ENCODE measurements at places on chromosomes 1 and 21. TPM values are rescaled to one million over a fixed set of nuclear protein-coding genes. Genes with fewer than 3 reads are reported as not detected.
A peak's percentile ranks its signal among the peaks of the same experiment; 100 is the strongest.

- H3K4me3 ChIP-seq: no peak overlapping the region
- DNase-seq: no peak
- no peaks in the 10 kb centered on the region for H3K36me3 ChIP-seq
- H3K27me3 ChIP-seq: no peaks in the 10 kb centered on the region
Measured at GRCh38 chr1:14913482-14914177, 239.9 kb upstream of the TMEM51 start.

DNA sequence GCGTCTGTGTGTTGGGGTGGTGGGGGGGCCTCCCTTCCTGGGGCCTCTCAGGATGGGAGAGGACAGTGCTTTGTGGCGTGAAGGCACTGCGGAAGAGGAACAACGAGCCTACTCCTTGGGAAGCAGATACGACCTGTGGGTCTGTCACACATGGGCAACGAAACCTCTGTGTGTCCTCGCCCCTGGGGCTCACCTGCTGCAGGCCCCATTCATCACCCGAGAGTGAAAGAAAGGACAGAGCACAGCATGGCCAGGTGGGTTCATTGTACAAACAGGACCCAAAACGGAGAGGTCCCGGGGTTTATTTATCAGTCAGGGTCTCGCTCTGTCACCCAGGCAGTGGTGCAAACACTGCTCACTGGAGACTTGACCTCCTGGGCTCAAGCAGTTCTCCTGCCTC, 40.1 kb upstream of the LIN9 start:
- no peak overlapping the region for H3K4me3 ChIP-seq
- DNase-seq: no peak
- H3K36me3 ChIP-seq: no peaks in the 10 kb centered on the region
- no peaks in the 10 kb centered on the region for H3K27me3 ChIP-seq
- no peak overlapping the region for H3K27ac ChIP-seq

DNA sequence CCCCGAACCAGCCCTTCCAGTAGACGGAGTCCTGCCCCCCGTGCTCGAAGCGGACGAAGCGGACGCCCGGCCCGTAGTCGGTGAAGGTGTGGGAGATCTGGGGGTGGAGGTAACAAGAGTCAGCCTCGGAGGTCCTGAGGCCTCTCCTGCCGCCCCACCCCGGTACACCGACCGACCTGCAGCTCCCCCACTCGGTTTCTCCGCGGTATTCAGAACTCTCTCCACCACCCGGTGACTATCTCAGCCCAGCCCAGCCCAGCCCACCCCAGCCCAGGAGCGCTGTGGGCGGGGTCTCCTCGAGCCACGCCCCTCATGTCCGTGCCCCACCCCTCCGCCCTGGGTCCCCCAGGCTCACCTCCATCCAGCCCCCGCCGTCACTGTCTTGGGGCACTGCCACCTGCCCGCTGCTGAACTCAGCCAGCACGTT, 5.5 kb downstream of the FBXO2 start:
- DNase-seq: peak; percentile 49
- H3K4me3 ChIP-seq: peak overlapping the region; percentile 31
- no peak overlapping the region for H3K27ac ChIP-seq
- peaks cover 27% of the 10 kb centered on the region for H3K4me1 ChIP-seq

DNA sequence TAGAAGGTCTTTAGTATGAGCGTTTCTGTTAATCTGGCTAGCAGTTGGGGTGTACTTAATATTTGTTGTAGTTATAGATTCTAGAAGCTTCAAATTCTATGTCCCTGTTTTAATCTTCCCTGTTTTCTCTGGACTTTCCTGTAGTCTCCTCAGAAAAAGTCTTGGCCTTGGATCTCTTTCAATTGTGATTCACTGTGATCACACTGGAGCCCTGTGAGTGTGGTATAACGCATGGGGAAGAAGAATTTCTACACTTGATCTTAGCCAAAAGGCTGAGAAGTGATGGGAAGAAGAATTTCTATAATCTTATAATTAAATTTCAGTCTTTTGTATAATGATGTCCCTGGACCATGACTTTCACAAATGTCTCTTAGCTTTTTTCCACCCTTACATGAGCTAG, 36.7 kb upstream of the COP1 start:
- H3K27me3 ChIP-seq: peaks cover 3% of the 10 kb centered on the region
- H3K27ac ChIP-seq: no peak overlapping the region
- no peaks in the 10 kb centered on the region for H3K36me3 ChIP-seq
- no peak overlapping the region for H3K4me3 ChIP-seq
- DNase-seq: no peak
- H3K4me1 ChIP-seq: no peaks in the 10 kb centered on the region

- no peaks in the 10 kb centered on the region for H3K36me3 ChIP-seq
- no peak overlapping the region for H3K4me3 ChIP-seq
- H3K27ac ChIP-seq: no peak overlapping the region
- H3K27me3 ChIP-seq: peaks cover 4% of the 10 kb centered on the region
- DNase-seq: no peak
Measured at GRCh38 chr1:27372022-27372807, 2.4 kb downstream of the FCN3 start.

GRCh38 chr1:19757641-19758040, 42.1 kb downstream of the TMCO4 start:
- H3K27me3 ChIP-seq: no peaks in the 10 kb centered on the region
- DNase-seq: no peak
- peaks cover 5% of the 10 kb centered on the region for H3K4me1 ChIP-seq
- no peak overlapping the region for H3K4me3 ChIP-seq
- H3K27ac ChIP-seq: no peak overlapping the region

DNA sequence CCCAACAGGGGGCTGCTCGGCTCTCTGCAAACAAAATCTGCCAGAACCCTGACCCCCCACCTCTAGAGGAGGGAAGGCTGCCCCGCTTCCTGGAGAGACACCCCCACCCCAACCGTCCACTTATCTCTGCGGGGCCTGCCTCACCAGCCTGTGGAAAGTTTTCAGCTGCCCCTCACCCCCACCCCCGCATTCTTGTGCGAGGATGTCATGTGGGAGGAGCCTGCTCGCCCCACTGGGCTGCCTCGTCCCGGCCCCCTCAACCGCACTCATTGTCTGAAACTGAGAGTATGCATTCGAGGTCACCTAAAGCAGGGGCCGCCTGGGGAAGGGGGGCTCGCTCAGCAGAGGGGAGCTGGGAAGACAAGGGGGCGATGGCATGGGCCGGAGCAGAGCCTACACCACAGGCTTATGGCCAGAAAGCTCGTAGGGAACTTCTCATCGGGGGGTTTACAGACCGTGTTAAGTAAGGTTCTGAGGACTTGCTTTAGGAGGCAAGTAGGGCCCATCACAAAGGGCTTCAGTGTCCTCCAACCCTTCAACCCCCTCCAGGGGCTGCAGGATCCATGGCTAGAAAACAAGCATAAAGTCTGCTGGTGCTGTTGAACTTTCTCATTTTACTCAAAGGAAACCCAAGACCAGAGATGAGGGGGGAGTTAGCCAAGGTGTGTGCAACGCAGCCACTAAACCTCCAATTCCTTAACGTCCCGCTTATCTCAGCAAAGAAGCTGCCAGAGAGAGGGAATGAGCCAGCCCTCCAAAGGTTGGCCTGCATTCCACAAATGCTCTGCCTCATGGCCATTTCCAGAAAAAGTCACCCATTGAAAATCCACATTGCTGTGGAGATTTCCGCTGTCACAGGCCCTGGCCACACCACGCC, 9.4 kb downstream of the EPHA2 start:
- no peak overlapping the region for H3K27ac ChIP-seq
- no peaks in the 10 kb centered on the region for H3K36me3 ChIP-seq
- H3K4me3 ChIP-seq: no peak overlapping the region

DNA sequence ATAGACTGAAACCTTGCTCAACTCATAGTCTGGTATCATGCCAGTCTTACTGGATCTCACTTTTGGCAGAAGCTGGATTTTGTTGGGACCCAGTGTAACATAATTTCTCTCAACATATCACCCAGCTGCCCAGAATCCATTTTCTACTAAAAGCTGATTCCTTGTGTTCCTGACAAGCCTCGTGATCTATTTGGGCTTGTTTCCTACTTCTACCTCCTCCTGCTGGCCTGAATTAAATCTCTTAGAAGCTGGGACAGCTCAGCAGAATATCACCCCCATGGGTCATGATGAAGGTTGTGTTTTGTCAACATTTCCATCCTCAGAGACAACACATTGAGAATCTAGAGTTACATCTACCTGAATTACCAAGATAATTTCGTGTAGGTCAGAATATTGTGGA, 7.7 kb downstream of the GOLT1A start:
- no peak overlapping the region for H3K27ac ChIP-seq
- peaks cover 47% of the 10 kb centered on the region for H3K27me3 ChIP-seq

GRCh38 chr1:154019940-154020339, 29.4 kb downstream of the RPS27 start:
- no peaks in the 10 kb centered on the region for H3K27me3 ChIP-seq
- no peak overlapping the region for H3K4me3 ChIP-seq
- H3K4me1 ChIP-seq: no peaks in the 10 kb centered on the region
- no peak overlapping the region for H3K27ac ChIP-seq

DNA sequence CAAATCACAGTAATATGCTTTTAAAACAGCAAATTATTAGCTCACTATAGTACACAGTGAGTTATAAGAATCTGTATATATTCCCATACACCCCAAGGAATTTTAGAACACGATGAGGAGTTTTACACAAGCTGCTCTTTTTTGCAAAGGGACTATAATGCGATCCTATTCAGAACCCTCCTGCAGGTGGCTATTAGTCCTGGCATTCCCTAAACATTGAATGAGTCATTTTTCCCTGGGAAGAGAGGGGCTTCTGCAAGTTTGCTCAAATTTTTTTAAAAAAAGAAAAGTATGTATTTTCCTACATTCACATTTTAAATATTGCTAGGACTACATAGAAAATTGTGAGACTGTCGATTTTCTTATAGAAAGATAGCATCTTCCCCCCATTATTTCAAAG, 106.3 kb downstream of the COL11A1 start:
- H3K36me3 ChIP-seq: no peaks in the 10 kb centered on the region
- no peaks in the 10 kb centered on the region for H3K27me3 ChIP-seq
- H3K4me1 ChIP-seq: no peaks in the 10 kb centered on the region
- DNase-seq: no peak
- H3K27ac ChIP-seq: no peak overlapping the region

GRCh38 chr1:59081181-59081580, 215.7 kb upstream of the FGGY start:
- H3K27me3 ChIP-seq: peaks cover 2% of the 10 kb centered on the region
- no peak overlapping the region for H3K4me3 ChIP-seq
- H3K36me3 ChIP-seq: no peaks in the 10 kb centered on the region
- no peak overlapping the region for H3K27ac ChIP-seq
- no peak for DNase-seq

- no peak overlapping the region for H3K4me3 ChIP-seq
- no peak overlapping the region for H3K27ac ChIP-seq
- peaks cover 6% of the 10 kb centered on the region for H3K36me3 ChIP-seq
- peaks cover 23% of the 10 kb centered on the region for H3K4me1 ChIP-seq
- no peak for DNase-seq
Measured at GRCh38 chr21:45166931-45167330, 92.6 kb downstream of the ADARB1 start.

DNA sequence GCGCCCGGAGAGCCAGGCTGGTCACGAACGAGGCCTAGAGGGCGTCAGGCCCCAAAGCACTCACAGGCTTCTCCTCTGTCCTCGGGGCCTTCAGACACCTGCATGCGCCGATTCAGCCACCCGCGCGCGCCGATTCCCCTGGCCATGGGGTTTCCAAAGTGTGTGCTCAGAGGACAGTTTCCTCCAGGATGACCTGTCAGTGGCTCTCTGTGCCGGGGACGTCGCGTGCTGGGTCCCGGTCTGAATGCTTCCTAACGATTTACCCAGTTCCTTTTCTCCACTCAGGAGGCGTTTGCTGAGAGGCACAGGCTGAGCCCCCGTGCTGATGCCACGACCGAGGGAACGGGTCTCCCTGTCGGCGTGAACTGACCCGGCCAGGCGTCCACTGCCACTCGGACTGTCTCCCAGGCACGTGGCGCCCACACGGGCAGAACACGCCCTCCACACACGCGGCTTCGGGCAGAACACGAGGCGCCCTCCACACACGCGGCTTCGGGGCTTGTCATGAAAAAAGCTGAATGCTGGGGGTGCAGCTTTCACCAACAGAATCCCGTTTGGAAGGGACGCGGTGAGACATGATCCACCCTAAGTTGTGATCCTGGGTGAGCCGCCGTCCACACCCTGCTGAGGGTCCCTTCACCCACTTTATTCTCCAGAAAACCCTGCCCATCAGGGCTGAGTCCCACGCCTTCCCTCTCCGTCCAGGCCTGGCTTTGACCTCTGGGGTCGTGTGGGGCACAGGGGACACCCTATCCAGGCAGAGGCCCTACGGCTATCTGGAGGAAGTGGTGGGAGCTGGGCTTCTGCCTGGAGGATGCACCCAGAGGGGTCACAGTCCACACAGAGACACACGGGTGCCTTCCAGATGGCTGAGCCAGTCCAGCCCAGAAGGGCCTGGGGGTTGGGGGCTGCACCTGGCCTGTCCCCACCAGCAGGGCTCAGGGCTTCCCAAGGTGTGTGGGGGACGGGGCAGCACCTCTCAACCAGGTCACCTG, 56.1 kb downstream of the COL6A1 start:
- no peaks in the 10 kb centered on the region for H3K27me3 ChIP-seq
- H3K4me1 ChIP-seq: no peaks in the 10 kb centered on the region
- no peak overlapping the region for H3K4me3 ChIP-seq
- no peaks in the 10 kb centered on the region for H3K36me3 ChIP-seq

DNA sequence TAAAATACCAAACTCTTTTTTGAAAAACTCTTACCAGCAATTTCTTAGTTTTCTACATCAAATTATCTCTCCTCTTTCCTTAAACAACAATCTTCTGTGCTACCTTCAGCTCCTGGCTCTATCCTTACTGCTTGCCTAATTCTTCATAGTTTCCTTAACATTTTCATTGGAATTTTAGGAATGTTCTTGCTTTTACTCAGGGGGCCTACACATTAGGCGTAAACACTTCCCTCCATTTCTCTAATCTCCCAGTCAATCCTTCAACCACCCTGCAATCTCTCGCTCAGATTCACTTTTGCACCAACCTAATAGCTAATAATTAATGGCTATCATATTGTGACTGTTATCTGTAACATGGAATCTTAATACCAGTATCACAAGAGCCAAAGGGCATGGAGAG, 50.1 kb downstream of the ADAMTS5 start:
- H3K27me3 ChIP-seq: no peaks in the 10 kb centered on the region
- no peak overlapping the region for H3K4me3 ChIP-seq
- H3K36me3 ChIP-seq: no peaks in the 10 kb centered on the region
- DNase-seq: no peak
- no peak overlapping the region for H3K27ac ChIP-seq

- no peak overlapping the region for H3K4me3 ChIP-seq
- H3K27me3 ChIP-seq: no peaks in the 10 kb centered on the region
- no peak overlapping the region for H3K27ac ChIP-seq
- no peak for DNase-seq
Measured at GRCh38 chr1:228095161-228095560, 8.0 kb downstream of the C1orf35 start.

The C1orf94 gene
- not detected for total RNA-seq

The KRTCAP2 gene
- total RNA-seq: 190 TPM

The TNFRSF9 gene
- 0.94 TPM for total RNA-seq

The SPRR2E gene
- total RNA-seq: not detected

The PTGFR gene
- not detected for total RNA-seq

The CHRM3 gene
- total RNA-seq: not detected

The IFNAR1 gene
- total RNA-seq: 32.5 TPM

The RGS16 gene
- 0.63 TPM for total RNA-seq

The UMODL1 gene
- not detected for total RNA-seq
